Thoracic aorta (tissue), 2 donors: ENCODE measurements at places on chromosomes 12 and 14. TPM values are rescaled to one million over a fixed set of nuclear protein-coding genes. Genes with fewer than 3 reads are reported as not detected.

- peaks cover 22% of the 10 kb centered on the region for H3K4me1 ChIP-seq
- no peak for DNase-seq
- no peaks in the 10 kb centered on the region for H3K36me3 ChIP-seq
- peak overlapping the region; percentile 97 for H3K27ac ChIP-seq
- H3K4me3 ChIP-seq, result peak overlapping the region; percentile 86
Measured at GRCh38 chr12:93379981-93380361, 2.2 kb downstream of the NUDT4 start.

- no peak overlapping the region for H3K27ac ChIP-seq
- peaks cover 13% of the 10 kb centered on the region for H3K4me1 ChIP-seq
- H3K36me3 ChIP-seq, result no peaks in the 10 kb centered on the region
Measured at GRCh38 chr14:99213101-99213500, 58.9 kb downstream of the BCL11B start.

DNA sequence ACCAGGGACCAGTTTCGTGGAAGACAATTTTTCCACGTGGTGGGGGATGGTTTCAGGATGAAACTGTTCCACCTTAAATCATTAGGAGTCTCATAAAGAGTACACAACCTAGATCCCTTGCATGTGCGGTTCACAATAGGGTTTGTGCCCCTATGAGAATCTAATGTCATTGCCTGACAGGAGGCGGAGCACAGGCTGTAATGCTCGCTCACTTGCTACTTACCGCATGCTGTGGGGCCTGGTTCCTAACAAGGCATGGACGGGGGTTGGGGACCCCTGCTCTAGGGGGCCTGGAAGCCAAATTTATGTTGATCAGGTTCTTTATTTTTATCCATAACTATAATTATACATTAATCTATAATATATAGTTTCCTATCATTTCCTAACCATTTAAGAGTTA is 315.3 kb downstream of the MED13L start:
- peaks cover 45% of the 10 kb centered on the region for H3K36me3 ChIP-seq
- H3K27me3 ChIP-seq, result no peaks in the 10 kb centered on the region
- DNase-seq, result no peak
- peak overlapping the region; percentile 60 for H3K27ac ChIP-seq
- H3K4me3 ChIP-seq, result no peak overlapping the region
- H3K4me1 ChIP-seq, result peaks cover 29% of the 10 kb centered on the region

DNA sequence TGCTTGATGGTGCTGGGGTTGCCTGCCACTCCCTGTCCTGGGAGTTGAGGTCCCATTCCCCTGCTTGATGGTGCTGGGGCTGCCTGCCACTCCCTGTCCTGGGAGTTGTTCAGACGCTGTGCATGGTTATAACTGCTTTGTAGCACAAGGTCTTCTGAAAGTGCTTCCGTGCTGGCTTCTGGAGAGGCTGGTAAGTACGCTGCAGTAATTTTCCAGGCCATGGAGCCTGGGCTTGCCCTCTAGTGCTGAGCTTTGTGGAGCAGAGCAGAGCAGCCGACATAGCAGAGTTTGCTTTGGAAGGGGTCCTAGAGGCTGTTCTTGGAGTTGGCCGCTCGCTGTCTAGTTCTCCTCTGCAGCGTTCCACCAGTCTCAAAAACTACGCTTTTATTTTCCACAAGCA is 6.3 kb downstream of the B4GALNT3 start:
- peaks cover 90% of the 10 kb centered on the region for H3K4me1 ChIP-seq
- no peaks in the 10 kb centered on the region for H3K36me3 ChIP-seq
- peak overlapping the region; percentile 86 for H3K27ac ChIP-seq

- no peaks in the 10 kb centered on the region for H3K4me1 ChIP-seq
- DNase-seq, result no peak
- no peaks in the 10 kb centered on the region for H3K27me3 ChIP-seq
- H3K4me3 ChIP-seq, result no peak overlapping the region
Measured at GRCh38 chr12:69851976-69852375, 26.9 kb downstream of the MYRFL start.

- H3K27ac ChIP-seq, result no peak overlapping the region
- H3K4me3 ChIP-seq, result no peak overlapping the region
- no peaks in the 10 kb centered on the region for H3K27me3 ChIP-seq
- no peaks in the 10 kb centered on the region for H3K36me3 ChIP-seq
- H3K4me1 ChIP-seq, result peaks cover 7% of the 10 kb centered on the region
- DNase-seq, result no peak
Measured at GRCh38 chr12:80776706-80777105, 60.0 kb downstream of the MYF5 start.

DNA sequence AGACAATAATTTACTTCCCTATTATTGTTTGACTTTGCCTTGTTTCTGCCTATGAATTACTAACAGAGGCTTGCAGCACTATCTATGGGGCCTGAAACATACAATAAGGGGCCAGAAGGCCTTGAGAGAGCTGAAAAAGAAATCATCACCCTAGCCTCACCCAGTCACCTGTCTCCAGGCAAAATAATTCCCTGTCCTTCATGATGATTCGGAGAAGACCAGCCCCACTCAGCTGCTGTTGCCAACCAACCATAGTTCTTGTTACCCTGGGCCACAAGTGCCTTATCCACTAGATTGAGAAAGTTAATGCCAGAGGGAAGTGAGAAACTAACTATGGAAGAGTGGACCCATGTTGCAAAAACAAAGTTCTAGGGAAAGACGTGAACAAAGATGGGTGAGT is 97.1 kb downstream of the ARF6 start:
- H3K4me3 ChIP-seq, result no peak overlapping the region
- no peaks in the 10 kb centered on the region for H3K27me3 ChIP-seq
- DNase-seq, result no peak
- no peaks in the 10 kb centered on the region for H3K36me3 ChIP-seq

- H3K36me3 ChIP-seq, result no peaks in the 10 kb centered on the region
- H3K27me3 ChIP-seq, result no peaks in the 10 kb centered on the region
- DNase-seq, result no peak
- H3K27ac ChIP-seq, result peak overlapping the region; percentile 99
- H3K4me1 ChIP-seq, result peaks cover 68% of the 10 kb centered on the region
- peak overlapping the region; percentile 89 for H3K4me3 ChIP-seq
Measured at GRCh38 chr12:6340032-6340638, 1.7 kb downstream of the TNFRSF1A start.

- no peaks in the 10 kb centered on the region for H3K4me1 ChIP-seq
- DNase-seq, result no peak
- no peaks in the 10 kb centered on the region for H3K27me3 ChIP-seq
- H3K36me3 ChIP-seq, result no peaks in the 10 kb centered on the region
Measured at GRCh38 chr14:97705107-97705506, 907.9 kb downstream of the VRK1 start.

GRCh38 chr12:106647793-106648514 is 65.2 kb downstream of the RFX4 start:
- H3K27me3 ChIP-seq, result no peaks in the 10 kb centered on the region
- H3K36me3 ChIP-seq, result no peaks in the 10 kb centered on the region
- no peak overlapping the region for H3K27ac ChIP-seq
- H3K4me3 ChIP-seq, result no peak overlapping the region
- DNase-seq, result no peak

DNA sequence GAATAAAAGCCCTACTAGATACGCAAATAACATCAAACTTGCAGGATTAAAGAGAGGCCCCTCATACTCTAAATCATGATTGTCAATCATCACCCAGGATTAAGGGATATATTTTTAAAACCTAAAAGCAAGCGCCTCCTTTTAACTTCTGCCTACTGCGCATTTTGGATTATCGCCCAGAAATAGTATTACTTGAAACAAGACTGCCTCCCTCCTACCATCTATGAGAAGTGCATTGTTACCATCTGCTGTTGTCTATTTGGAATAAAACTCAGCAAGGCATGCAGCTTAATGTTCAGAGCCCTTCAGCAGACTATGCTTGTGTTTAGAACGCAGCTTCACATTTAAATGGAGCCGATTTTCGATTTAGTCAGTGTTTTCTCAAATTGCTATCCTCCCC is 79.6 kb downstream of the EXOC5 start:
- H3K4me1 ChIP-seq, result no peaks in the 10 kb centered on the region
- H3K27ac ChIP-seq, result no peak overlapping the region
- H3K4me3 ChIP-seq, result no peak overlapping the region
- H3K27me3 ChIP-seq, result no peaks in the 10 kb centered on the region

DNA sequence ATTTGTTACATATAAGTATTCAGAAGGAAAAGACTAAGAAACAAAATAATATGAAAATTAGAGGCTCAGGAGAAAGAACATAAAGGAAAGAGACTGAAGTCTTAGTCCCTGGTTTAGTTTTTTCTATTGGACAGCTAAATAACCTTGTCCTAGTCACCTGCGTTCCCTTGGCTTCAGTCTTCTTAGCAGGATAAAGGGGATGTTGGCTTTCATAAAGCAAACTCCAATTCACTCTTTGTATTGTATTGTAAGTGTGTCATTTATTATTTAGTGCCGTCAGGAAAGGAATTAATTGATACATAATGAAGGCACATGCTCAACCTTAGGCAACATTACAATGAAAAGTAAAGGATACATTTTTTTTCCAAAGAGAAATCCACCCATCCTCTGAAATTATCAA is 190.3 kb upstream of the PPFIA2 start:
- no peak overlapping the region for H3K4me3 ChIP-seq
- H3K27me3 ChIP-seq, result no peaks in the 10 kb centered on the region
- no peaks in the 10 kb centered on the region for H3K4me1 ChIP-seq
- no peak for DNase-seq

SOAT2 gene
- total RNA-seq, result 0.99 TPM

CYP46A1 gene
- 0.68 TPM for total RNA-seq

NAB2 gene
- total RNA-seq, result 39.3 TPM

KRT78 gene
- not detected for total RNA-seq

RNASE3 gene
- total RNA-seq, result not detected
